CD4-positive, alpha-beta memory T cell (primary cell): ENCODE measurements at places on chromosomes 2 and 18. TPM values are rescaled to one million over a fixed set of nuclear protein-coding genes. Genes with fewer than 3 reads are reported as not detected.

The SUMO1 gene
- 53.5 TPM for total RNA-seq

The GCG gene
- total RNA-seq, result not detected

The UGT1A8 gene
- not detected for total RNA-seq

The DLX2 gene
- total RNA-seq, result not detected

The STARD6 gene
- total RNA-seq, result not detected

The FAM161A gene
- 5.4 TPM for total RNA-seq

The FAP gene
- not detected for total RNA-seq

The XDH gene
- total RNA-seq, result not detected

The LIMS3 gene
- total RNA-seq, result 3.7 TPM

The NOSTRIN gene
- total RNA-seq, result not detected

The STRN gene
- total RNA-seq, result 29.0 TPM

The AQP12B gene
- total RNA-seq, result not detected

The BMPR2 gene
- total RNA-seq, result 20.8 TPM

DNA sequence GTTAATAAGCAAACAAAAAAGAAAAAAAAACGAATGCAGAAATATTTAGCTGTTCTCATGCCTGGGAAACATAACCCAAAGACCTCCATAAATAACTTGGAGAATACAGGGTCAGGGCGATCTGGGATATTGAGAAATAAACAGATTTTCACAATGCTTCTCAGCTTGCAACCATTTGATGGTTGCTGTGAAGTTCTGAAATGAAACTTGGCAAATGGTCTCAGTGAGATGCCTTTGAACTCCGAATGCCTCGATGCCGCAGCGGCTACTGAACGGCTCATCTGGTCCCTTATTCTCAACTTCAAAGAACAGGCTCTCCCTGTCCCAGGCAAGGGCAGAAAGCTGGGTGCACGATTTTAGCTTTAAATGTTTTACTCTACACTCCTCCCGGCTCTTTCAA is 78.1 kb downstream of the ZNF516 start:
- no peaks in the 10 kb centered on the region for H3K4me1 ChIP-seq
- no peaks in the 10 kb centered on the region for H3K36me3 ChIP-seq
- no peak for DNase-seq
- H3K4me3 ChIP-seq, result no peak overlapping the region
- no peaks in the 10 kb centered on the region for H3K27me3 ChIP-seq

- no peaks in the 10 kb centered on the region for H3K36me3 ChIP-seq
- H3K4me3 ChIP-seq, result no peak overlapping the region
- no peak for DNase-seq
- H3K27me3 ChIP-seq, result peaks cover 5% of the 10 kb centered on the region
- H3K4me1 ChIP-seq, result no peaks in the 10 kb centered on the region
These were observed 407.5 kb downstream of the RNF144A start for GRCh38 chr2:7324706-7325105.

DNA sequence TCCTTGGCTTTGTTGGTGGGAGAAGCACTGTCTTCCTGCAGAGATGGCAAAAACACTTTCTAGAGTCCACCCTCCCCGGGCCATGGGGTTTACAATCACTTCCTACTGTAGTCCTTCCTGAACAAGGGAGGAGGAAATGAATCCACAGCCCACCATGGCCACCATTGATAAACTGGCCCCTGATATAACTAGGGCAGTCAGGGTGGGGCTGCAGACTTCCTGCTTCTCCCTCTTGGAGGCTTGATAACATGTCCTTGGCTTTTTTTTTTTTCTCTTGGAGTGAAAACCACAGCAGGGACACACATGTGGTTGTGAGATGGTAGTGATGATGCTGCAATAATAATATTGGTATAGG is 437.8 kb downstream of the ZNF521 start:
- no peak overlapping the region for H3K4me3 ChIP-seq
- no peaks in the 10 kb centered on the region for H3K36me3 ChIP-seq
- H3K27me3 ChIP-seq, result no peaks in the 10 kb centered on the region
- no peaks in the 10 kb centered on the region for H3K4me1 ChIP-seq
- H3K27ac ChIP-seq, result no peak overlapping the region

DNA sequence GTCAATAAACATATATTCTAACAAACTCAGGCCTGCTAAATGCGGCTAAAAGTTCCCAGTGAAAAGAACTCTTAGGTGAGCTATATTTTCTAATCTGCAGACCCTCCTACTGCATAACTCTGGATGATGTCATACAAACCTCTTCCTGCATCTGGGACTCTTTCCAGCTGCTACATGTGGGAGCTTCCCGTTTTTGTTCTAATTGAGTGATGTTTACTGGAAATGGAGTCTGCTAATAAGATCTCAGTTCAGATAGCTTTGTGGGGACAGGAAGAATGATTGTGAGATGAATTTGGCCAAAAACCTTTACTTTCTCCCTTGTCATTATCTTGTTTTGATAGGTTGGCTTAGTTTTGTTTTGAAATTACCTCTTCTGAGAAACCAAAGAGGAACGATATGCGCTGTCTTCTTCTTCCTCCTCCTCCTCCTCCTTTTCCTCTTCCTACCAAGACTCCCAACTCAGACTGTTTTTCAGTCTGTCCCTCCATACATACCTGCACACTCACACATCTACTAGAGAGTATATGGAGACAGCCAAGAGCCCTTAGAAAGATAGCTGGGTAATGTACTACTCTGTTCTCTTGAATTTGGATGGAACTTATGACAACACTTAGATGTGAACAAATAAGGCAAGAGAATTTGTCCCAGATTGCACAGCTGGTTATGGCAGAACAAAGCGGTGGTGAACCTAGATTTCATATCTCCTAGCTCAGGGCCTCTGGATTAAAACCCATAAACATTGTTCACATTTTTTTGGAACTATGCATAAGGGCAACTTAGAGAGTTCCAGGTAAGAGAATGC is 39.8 kb upstream of the AAK1 start:
- no peak for DNase-seq
- no peaks in the 10 kb centered on the region for H3K27me3 ChIP-seq
- no peak overlapping the region for H3K27ac ChIP-seq

DNA sequence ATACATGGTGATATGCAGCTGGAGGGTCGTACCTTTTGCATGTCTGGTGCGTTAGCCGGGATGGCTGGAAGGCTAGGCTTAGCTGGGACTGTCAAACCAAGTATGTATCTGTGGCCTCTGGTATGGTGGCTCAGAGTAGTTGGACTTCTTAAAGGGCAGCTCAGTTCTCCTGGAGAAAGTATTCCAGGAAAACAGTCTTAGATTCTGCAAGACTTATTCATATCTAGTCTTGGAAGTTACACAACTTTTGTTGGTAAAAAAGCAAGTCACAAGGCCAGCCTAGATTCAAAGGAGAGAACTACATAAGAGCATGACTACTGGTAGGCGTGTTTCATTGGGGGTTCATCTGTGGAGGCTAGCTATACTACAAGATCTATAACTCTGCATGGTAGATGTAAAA is 45.5 kb downstream of the EML4 start:
- no peaks in the 10 kb centered on the region for H3K27me3 ChIP-seq
- H3K27ac ChIP-seq, result no peak overlapping the region
- peaks cover 5% of the 10 kb centered on the region for H3K36me3 ChIP-seq
- no peak overlapping the region for H3K4me3 ChIP-seq

DNA sequence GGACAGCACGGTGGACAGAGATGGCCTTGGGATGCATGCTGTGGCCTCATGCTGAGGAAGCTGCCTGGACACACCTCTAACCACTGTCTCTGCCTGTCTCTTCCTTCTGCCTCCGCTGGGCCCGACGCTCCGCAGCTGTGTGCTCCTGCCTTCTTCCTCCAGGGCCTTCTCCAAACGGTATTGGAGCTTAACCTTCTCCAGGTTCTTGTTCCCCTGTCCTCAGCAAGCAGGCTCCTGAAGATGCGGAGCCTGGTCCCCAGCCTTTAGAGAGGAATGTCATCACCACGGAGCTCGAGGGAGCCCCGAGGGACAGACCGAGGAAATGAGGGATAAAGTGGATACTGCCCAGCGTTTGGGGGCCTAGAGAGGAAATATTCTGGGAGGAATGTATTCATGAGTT is 155.1 kb downstream of the DYSF start:
- no peaks in the 10 kb centered on the region for H3K27me3 ChIP-seq
- no peak overlapping the region for H3K27ac ChIP-seq
- H3K36me3 ChIP-seq, result no peaks in the 10 kb centered on the region
- H3K4me3 ChIP-seq, result no peak overlapping the region
- DNase-seq, result no peak

- H3K27me3 ChIP-seq, result no peaks in the 10 kb centered on the region
- no peaks in the 10 kb centered on the region for H3K4me1 ChIP-seq
- H3K36me3 ChIP-seq, result no peaks in the 10 kb centered on the region
- no peak for DNase-seq
- H3K4me3 ChIP-seq, result no peak overlapping the region
These were observed 250.2 kb upstream of the RAB12 start for GRCh38 chr18:8359076-8359475.

GRCh38 chr18:49768051-49768391 is 45.3 kb downstream of the ACAA2 start:
- no peaks in the 10 kb centered on the region for H3K36me3 ChIP-seq
- no peaks in the 10 kb centered on the region for H3K4me1 ChIP-seq
- no peak for DNase-seq
- no peak overlapping the region for H3K27ac ChIP-seq
- H3K27me3 ChIP-seq, result no peaks in the 10 kb centered on the region
- H3K4me3 ChIP-seq, result no peak overlapping the region

- H3K27me3 ChIP-seq, result no peaks in the 10 kb centered on the region
- H3K4me3 ChIP-seq, result no peak overlapping the region
- no peak for DNase-seq
- no peaks in the 10 kb centered on the region for H3K4me1 ChIP-seq
These were observed 87.8 kb downstream of the MAP2 start for GRCh38 chr2:209511637-209512036.

GRCh38 chr2:209584915-209585314 is 161.1 kb downstream of the MAP2 start:
- no peaks in the 10 kb centered on the region for H3K36me3 ChIP-seq
- H3K4me1 ChIP-seq, result no peaks in the 10 kb centered on the region
- H3K27ac ChIP-seq, result no peak overlapping the region
- no peaks in the 10 kb centered on the region for H3K27me3 ChIP-seq

DNA sequence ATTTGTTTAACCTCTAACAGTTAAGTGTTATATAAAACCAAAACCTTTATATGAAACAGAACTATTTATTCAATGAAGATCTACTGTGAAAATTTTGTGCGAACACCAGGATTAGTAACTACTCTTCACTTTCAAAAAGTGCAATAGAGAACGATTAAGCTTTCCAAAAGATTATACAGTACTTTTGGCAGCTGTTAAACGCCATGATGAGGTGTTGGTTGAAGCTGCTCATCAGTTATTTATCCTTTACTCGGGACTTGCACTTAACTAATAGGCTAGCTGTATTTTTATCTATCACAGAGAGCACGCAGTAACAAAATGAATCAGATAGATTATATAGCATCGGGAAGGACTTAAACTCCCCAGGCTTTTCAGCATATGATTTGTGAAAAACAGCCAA is 113.6 kb downstream of the GCA start:
- H3K4me3 ChIP-seq, result no peak overlapping the region
- no peaks in the 10 kb centered on the region for H3K27me3 ChIP-seq
- H3K36me3 ChIP-seq, result no peaks in the 10 kb centered on the region
- no peaks in the 10 kb centered on the region for H3K4me1 ChIP-seq

DNA sequence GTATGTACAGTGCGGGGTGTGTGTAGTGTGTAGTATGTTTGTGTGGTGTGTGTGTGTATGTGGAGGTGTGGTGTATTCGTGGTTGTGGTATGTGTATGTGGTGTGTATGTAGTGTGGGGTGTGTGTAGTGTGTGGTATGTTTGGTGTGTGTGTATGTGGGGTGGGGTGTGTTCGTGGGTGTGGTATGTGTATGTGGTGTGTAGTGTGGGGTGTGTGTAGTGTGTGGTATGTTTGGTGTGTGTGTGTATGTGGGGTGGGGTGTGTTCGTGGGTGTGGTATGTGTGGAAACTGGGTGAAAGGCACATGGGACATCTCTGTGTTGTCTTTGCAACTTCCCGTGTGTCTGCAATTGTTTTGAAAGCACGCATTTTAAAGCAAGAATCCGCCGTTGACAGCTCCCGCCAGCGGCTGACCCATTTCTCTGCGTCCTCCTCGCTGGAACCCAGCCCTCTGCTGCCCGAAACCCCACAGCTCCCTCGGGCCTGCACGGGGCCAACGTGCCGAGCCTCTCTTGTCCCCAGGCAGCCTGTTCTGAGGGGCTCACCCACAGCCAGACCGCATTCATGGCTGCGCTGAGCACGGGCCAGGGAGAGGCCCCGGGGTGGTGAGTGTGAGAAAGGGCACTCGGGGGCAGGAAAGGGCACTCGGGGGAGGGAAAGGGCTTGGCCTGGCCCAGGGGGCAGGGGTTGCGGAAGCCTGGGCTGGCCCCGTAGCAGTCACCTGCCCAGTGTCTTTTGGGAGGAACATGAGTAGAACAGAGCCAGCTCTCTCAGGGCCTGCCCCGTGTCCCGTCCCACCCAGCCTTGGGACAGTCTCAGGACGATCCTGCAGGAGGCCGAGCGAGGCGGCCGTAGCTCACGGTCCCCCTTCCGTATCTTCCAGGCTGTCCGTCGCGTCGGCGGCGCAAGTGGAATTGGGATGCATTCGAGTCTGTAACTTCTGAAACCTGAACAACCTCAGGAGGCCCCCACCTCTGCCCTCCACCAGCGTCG is 61.4 kb downstream of the TWIST2 start:
- H3K4me1 ChIP-seq, result no peaks in the 10 kb centered on the region
- no peaks in the 10 kb centered on the region for H3K36me3 ChIP-seq
- no peak overlapping the region for H3K27ac ChIP-seq
- no peak for DNase-seq

DNA sequence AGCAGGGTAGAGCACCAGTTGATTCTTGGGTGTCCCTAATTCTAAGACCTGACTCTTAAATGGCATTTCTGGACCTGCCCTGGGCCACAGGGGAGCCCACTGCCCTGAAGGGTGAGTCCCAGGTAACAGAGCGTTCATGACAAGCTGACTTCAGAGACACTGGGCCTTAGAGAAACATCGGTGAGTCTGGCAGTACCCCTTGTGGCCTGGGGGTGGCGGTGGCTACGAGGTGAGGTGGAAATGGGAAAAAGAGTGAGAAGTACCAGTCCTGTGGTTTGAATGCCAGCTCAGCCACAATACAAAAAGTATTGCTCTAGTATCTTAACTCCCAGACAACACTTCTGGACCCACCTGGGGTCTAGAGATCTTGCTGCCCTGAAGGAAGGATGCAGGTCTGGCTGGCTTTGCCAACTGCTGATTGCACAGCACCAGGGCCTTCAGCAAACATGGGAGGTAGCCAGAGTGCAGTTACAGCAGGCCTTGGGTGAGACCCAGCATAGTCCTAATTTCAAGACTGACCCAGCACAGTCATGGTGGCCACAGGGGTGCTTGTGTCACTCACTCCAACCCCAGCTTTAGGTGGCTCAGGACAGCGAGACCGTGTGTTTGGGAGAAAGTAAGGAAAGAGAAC is 44.5 kb downstream of the USP34 start:
- H3K27me3 ChIP-seq, result no peaks in the 10 kb centered on the region
- H3K27ac ChIP-seq, result peak overlapping the region; percentile 19
- H3K36me3 ChIP-seq, result no peaks in the 10 kb centered on the region
- DNase-seq, result peak; percentile 75
- H3K4me1 ChIP-seq, result peaks cover 57% of the 10 kb centered on the region

DNA sequence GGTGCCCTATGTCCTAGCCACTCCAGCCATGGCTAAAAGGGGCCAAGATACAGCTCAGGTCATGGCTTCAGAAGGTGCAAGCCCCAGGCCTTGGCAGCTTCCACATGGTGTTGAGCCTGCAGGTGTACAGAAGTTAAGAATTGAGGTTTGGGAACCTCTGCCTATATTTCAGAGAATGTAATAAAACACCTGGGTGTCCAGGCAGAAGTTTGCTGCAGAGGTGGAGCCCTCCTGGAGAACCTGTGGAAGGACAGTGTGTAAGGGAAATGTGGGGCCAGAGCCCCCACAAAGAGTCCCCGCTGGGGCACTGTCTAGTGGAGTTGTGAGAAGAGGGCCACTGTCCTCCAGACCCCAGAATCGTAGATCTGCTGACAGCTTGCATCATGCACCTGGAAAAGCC is 74.1 kb downstream of the SMIM21 start:
- H3K4me1 ChIP-seq, result no peaks in the 10 kb centered on the region
- H3K27ac ChIP-seq, result no peak overlapping the region
- H3K4me3 ChIP-seq, result no peak overlapping the region
